Heart left ventricle (tissue), 16 donors: ENCODE measurements at places on chromosomes 12 and 14. TPM values are rescaled to one million over a fixed set of nuclear protein-coding genes. Genes with fewer than 3 reads are reported as not detected.
A peak's percentile ranks its signal among the peaks of the same experiment; 100 is the strongest.

Gene OTOGL
- 0.27 TPM for total RNA-seq

DNA sequence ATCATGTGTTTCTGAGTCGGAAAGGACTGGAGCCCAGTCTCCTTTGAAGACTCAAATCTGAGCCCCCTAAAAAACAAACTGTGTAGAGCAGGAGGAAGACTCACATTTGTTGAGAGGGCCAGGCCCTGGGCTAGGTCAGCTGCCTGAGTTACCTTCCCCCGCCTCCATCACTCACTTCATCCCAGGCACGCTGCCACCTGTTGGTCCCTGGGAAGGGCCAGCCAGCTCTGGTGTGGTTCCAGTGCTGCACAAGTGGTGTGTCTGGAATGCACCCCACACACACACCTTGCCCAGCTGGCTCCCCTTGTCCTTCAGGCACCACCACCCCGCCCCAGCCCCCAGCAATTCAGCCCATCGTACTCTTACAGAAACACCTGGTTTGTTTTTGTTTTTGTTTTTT, 9.0 kb downstream of the MVK start:
- DNase-seq, result no peak

Gene GYS2
- total RNA-seq, result not detected

DNA sequence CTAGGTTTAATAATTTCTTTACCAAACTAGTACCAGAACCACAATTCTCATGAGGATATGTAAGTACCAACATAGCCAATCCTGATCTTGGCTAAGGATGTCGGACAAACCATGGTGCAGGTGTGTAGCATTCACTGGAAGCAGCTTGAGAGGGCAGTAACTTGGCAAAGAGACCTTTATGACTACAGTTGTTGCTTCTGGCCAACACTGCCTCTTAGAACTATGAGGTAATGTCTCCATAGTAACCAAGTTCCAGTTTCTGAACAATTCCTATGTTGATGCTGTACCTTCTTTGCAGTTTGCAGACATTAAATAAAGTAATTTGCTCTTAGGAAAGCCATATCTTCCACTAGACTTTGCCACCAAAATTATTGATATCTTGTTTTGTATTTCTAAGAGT, at the start of gene LMNTD1:
Gene LMNTD1 (minus strand): TSS at position 186 of the 400 bp plus-strand sequence. CDS start 324 bp downstream, outside the sequence.
- no peak for DNase-seq

DNA sequence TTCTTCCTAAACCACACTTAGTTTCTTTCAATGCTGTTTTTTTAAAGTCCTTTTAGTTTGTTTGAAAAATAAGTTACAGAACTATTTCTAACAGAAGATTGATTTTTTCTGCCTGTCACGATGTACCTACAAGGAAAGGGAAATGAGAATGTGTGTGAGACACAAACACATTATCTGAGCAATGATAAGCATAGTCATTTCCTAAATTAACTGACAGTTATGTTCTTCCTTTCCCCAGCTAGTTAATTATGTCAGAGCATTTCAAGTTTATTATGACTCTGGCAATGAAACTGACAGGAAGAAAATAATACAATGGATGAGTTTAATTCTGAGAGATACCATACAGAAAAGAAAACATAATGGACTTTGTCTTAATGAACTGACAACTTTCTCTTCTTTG, 21.3 kb upstream of the LDHB start:
- no peak for DNase-seq

DNA sequence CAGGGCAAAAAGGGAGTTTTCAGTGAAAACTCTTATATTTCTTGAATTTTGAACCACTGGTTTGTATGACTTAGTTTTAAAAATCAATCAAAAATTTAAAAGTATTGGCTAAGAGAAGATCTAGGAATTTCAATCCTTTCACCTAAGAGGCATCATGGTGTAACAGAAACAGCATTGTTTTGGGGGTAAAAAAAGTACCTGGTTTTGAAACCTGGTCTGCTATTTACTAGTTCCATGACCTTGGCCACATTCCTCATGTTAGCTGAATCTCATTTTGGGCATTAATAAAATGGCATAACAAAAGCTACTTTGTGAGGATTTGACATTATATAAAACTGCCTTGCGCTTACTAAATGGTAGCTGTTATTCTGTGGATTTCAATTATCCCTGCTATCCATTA, 16.7 kb upstream of the GNPNAT1 start:
- DNase-seq, result no peak

DNA sequence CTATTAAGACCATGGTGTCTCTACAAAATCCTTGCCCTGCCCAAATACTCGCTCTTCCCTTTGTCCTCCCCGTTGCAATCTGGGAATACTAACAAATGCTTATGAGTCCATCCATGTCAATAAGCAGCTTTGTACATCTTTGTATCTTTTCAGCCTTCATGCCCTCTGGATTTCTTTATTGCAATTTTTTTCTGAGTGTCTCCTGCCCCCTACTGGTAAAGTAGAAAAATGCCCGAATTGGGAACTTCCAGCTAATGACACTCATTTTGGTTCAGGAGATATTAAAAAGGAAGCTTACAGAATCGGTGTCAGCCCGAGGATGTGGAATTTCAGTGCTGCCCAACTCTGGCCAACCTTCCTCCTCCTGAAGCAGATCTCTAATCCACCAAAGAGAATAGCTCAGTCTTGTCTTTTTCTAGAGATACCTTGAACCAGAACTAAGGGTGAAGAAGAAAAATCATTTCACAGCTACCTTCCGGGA, 46.0 kb downstream of the SH2B3 start:
- no peak for DNase-seq

DNA sequence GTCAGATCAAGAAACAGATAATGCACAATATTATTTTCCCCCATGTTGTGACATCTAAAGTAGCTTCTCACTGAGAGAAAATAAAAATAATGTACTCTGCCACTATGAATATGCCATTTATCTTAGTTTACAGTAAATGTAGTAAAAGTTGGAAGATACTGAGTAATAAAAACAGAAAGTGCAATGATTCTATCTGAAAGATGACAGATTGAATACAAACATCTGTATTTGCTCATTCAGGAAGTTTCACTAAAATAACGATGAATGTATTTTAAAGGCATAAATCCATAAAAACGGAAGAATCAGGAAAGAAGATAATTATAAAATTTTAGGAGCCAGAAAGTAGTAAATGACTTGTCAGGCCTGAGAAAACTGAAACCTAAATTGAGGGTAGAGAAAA, 18.2 kb downstream of the SLC35F4 start:
- DNase-seq, result no peak

- no peak for DNase-seq
Observed at GRCh38 chr12:47094804-47095203, 15.0 kb upstream of the AMIGO2 start.

DNA sequence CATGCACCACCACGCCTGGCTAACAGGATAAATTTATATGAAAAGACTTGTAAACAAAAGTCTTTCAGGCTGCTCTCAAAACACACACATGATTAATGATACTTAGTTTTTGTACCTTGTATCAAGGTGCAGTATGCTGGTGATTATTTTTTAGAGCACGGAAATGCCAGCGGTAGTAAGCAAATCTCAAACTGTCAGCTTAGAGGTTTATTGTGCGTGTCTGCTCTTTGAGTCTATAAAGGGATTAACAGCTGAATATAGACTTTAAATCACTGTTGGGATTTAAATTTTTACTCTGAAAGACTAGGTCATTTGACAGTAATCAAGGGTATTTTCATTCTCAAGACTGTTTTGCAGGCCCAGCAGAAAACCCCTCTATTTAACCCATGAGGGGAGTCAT, 50.5 kb downstream of the PLEKHA5 start:
- DNase-seq, result no peak

Gene TBX5
- total RNA-seq, result 42.5 TPM

Gene KLRC1
- not detected for total RNA-seq

GRCh38 chr12:31263661-31264060, 62.3 kb downstream of the SINHCAF start:
- DNase-seq, result no peak

DNA sequence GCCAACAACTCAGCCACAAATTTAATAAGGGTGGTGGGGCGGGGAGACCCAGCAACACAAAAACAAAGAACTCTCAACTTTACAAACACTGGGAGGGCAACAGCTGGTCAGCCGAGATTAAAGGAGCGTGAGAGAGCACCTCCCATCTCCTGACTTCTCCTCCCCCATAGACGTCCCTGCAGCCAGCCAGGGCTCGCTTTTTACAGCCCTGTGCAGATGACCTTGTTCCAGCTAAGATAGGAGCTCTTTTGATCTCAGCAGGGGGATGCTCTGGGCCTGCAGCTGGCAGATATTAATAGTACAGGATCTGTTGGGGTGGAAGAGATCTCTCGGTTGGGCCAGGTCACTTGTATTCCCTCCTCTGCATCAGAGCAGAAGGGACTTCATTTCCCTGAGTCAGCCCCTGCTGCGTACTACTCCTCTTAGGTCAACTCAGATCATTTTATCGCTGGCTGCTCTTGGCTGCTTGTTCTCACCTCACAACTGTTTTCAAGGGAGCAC, 475.8 kb downstream of the RAD51B start:
- peak; percentile 35 for DNase-seq

- no peak for DNase-seq
Observed at GRCh38 chr14:97798176-97798575, 1001.0 kb downstream of the VRK1 start.
